ENCODE measurements at places on chromosomes 4 and X. TPM values are rescaled to one million over a fixed set of nuclear protein-coding genes. Genes with fewer than 3 reads are reported as not detected.

Gene GABRG1
- total RNA-seq: not detected

Gene CHIC1
- total RNA-seq: 14.6 TPM

Gene ITM2A
- 62.8 TPM for total RNA-seq

Gene PNMA5
- total RNA-seq: not detected

Gene SPANXB1
- total RNA-seq: not detected

Gene TMPRSS11D
- not detected for total RNA-seq

Gene SOD3
- 431 TPM for total RNA-seq

Gene TMA16
- 21.9 TPM for total RNA-seq

Gene RIBC1
- 0.42 TPM for total RNA-seq

Gene GSX2
- not detected for total RNA-seq

Gene MAGEE2
- not detected for total RNA-seq

Gene SCARB2
- 114 TPM for total RNA-seq

Gene NALF2
- 0.84 TPM for total RNA-seq

Gene FRG2
- total RNA-seq: not detected

Gene CT45A8
- total RNA-seq: not detected

Gene MAGEH1
- total RNA-seq: 22.4 TPM

Gene CCDC158
- 1.2 TPM for total RNA-seq

Gene GK
- 4.2 TPM for total RNA-seq

Gene SLC7A11
- total RNA-seq: 0.83 TPM

Gene BGN
- 77.8 TPM for total RNA-seq

Gene FNIP2
- 82.6 TPM for total RNA-seq

Gene SLC25A5
- 268 TPM for total RNA-seq

Gene PDZD4
- 48.4 TPM for total RNA-seq

Gene SLITRK2
- 0.45 TPM for total RNA-seq

Gene CENPI
- 1.7 TPM for total RNA-seq
